Keratinocyte (primary cell): ENCODE measurements at places on chromosomes 7 and 10.

GRCh38 chr7:47571331-47572093, 10.4 kb downstream of the TNS3 start:
- H3K27me3 ChIP-seq, result no peaks in the 10 kb centered on the region
- H3K36me3 ChIP-seq, result no peaks in the 10 kb centered on the region
- H3K4me3 ChIP-seq, result no peak overlapping the region
- no peak overlapping the region for H3K27ac ChIP-seq
- DNase-seq, result peak; percentile 50
- H3K4me1 ChIP-seq, result peaks cover 39% of the 10 kb centered on the region

DNA sequence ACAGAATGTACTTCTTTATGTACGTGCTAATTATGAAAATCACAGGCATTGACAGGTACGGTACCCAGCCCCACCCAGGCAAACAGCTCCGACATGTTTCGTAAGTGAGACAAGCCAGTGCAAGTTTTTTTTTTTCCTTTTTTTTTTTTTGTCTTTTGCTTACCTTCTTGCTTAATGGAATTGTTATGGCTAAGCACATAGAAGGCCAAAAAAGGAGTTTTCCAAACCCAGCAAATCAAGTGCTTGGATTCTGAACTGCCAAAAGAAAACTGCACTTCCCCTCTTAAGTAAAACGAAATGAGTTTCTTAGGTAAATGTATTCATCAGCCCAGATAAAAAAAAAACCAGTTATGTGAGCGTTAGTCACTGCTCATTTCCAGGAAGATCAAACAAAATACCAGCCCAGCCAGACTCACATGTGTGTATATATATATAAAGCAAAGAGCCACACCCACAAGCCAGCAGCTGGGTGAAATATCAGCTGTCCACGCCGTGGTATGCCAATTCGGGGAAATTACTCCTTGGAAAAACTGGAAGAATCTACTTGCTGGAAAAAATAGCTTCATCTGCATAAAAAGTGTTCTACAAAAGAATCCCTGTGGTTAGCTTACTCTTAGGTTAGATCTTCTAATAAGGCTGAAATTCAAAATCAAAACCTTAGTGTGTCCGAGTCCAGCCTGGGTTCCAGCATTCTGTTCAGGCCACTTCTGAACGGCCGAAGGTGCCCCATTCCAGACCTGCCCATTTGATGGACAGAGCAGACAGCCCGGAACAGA, 8.0 kb downstream of the KLF6 start:
- H3K4me3 ChIP-seq, result no peak overlapping the region
- no peaks in the 10 kb centered on the region for H3K27me3 ChIP-seq
- peaks cover 63% of the 10 kb centered on the region for H3K4me1 ChIP-seq

- H3K4me3 ChIP-seq, result no peak overlapping the region
- no peak overlapping the region for H3K27ac ChIP-seq
- no peak for DNase-seq
- no peaks in the 10 kb centered on the region for H3K27me3 ChIP-seq
- no peaks in the 10 kb centered on the region for H3K4me1 ChIP-seq
These were observed 13.5 kb downstream of the ZC3HC1 start for GRCh38 chr7:130037703-130038102.

- no peak overlapping the region for H3K27ac ChIP-seq
- DNase-seq, result no peak
- no peaks in the 10 kb centered on the region for H3K36me3 ChIP-seq
- peaks cover 2% of the 10 kb centered on the region for H3K4me1 ChIP-seq
- H3K27me3 ChIP-seq, result no peaks in the 10 kb centered on the region
- H3K4me3 ChIP-seq, result no peak overlapping the region
These were observed 4.8 kb downstream of the GPR146 start for GRCh38 chr7:1049006-1049741.

DNA sequence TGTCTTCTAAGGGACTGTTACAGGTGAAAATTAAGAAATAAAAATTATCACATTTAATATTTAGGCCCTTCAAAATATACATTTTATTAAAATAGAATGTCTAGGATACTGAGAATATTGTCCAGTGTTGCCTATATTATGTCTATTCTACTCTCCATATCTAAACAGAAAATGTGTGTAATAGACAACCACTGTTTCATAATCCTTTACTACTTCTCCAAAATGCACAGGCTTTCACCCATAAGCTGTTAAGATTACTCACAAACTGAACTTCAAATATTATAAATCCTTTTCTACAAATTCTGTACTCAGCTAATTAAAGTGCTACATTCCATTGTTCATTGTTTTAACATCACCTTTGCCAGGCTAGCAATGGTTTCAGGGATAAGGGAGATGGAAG, 56.7 kb upstream of the TFEC start:
- H3K27me3 ChIP-seq, result no peaks in the 10 kb centered on the region
- H3K4me1 ChIP-seq, result no peaks in the 10 kb centered on the region
- H3K36me3 ChIP-seq, result no peaks in the 10 kb centered on the region
- H3K27ac ChIP-seq, result no peak overlapping the region
- no peak overlapping the region for H3K4me3 ChIP-seq
- no peak for DNase-seq

DNA sequence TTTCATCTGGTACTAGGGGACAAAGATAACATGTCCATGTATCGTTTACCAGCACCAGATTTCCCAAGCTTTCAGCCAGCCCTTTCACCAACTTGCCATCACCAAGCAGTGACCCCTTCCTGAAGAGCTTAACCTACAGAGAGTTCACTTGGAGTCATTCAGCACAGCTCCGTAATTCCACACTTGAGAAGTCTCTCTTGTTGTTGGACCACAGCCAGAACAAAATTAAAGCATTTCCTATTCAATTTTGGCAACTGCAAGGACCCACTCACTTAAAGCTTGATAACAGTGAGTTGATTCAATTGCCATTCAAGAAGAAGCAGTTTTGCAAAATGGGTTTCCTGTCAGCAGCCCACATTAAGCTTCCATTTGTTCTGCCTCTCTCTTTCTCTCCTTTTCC, 88.5 kb upstream of the LRRTM3 start:
- peaks cover 25% of the 10 kb centered on the region for H3K4me1 ChIP-seq
- H3K4me3 ChIP-seq, result no peak overlapping the region
- H3K36me3 ChIP-seq, result no peaks in the 10 kb centered on the region

DNA sequence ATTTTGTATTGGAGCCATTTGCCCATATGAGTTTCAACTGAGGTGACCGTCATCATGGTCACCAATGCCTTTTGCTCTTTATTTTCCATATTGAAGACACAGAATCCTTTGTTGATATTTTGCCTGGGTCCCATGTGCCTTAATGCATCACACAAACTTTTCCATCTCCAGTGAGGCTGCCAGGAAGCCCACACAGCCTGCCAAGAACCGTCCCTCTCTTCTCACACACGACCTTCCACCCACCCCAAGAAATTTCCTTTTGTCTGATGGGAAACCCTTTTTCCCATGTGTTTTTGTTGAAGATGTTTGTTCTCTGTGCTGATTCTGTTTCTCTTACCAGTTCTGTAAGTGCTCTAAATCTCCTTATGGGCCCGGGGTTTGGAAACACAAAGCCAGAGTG, 168.9 kb downstream of the CSTF2T start:
- no peaks in the 10 kb centered on the region for H3K27me3 ChIP-seq
- no peaks in the 10 kb centered on the region for H3K4me1 ChIP-seq
- H3K27ac ChIP-seq, result no peak overlapping the region
- no peak overlapping the region for H3K4me3 ChIP-seq
- DNase-seq, result no peak

DNA sequence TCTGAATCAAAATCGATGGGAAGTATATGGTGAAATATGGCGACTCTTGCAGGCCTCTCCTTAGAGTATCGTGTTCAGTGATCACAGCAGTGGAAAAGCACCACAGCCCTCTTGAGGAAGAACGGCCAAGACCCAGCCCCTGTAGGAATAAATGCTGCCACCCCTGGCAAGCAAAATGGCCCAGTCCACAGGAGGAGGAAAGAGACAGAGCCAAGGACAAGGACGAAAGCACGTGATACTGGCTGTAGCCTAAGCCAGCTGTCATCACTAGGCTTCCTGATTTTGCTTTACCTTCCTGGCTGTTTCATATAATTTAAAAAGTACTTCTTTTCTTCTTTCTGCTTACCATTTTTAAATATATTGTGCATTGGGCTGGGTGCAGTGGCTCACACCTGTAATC, 395.0 kb upstream of the SHH start:
- no peak overlapping the region for H3K4me3 ChIP-seq
- no peak overlapping the region for H3K27ac ChIP-seq

DNA sequence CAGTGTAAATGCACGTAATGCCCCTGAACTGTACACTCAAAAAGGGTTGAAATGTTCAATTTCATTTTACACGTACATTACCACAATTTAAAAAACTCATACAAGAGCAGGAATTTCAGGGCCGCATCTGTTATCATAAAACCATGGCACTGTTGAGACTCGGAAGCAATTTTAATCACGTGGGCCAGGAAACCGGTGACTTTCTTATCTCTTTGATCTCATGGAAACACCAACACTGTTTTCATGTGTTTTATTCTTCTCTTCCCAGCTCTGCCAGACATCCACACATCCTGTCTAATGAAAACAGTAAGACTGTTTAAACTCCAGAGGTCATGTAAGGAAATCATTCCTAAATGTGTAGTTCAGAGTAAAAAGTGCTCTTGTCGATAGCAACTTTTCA, 35.9 kb downstream of the PTPRE start:
- no peak for DNase-seq
- H3K27ac ChIP-seq, result no peak overlapping the region
- H3K4me1 ChIP-seq, result peaks cover 14% of the 10 kb centered on the region
- H3K36me3 ChIP-seq, result no peaks in the 10 kb centered on the region
- no peaks in the 10 kb centered on the region for H3K27me3 ChIP-seq

DNA sequence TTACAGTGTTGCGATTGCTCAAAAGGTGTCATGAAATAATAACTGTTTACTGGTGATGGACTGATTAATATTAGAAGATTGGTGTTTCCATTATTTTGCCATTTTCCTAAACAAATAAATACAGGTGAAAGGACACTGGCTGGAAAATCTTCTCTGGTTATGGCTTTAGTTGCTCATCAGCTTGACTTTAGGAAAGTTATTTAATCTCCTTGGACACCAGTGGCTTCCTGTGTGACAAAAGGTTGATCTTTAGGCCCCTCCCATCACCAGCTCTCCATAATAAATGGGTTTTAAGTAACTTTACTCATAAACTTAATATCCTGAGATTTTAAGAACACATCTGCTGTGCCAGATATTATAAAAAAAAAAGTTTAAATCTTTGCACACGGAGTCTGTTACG, 737 bp downstream of the CABCOCO1 start:
- no peak overlapping the region for H3K4me3 ChIP-seq
- H3K4me1 ChIP-seq, result no peaks in the 10 kb centered on the region
- H3K27ac ChIP-seq, result no peak overlapping the region
- no peaks in the 10 kb centered on the region for H3K36me3 ChIP-seq

DNA sequence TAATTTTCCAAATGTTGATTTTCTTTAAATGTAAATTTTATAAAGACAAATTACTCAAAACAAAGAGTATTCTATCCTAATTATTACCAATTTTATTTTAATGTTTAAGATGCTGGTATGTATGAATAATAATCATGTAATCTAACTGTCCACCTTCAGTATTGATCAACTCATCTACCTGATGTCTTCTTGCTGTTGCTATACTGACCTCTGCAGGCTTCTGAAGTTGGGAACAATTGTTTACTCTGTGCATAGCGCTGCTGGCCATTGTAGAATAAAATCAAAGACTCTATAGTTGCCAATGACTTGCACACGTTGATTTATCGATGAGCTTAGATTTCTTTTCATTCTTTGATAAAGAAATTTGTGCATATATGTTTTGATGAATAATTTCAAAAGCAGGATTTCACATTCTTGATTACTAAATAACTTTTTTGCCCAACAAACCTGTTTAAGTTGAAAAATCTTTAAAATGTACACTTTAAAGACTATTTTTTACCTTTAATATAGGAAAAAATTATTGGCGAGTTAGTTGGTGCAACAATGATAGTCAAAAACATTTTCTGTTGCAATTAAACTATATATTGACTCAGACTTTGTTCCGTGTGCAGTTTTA, 282.3 kb downstream of the TFEC start:
- DNase-seq, result no peak
- no peaks in the 10 kb centered on the region for H3K36me3 ChIP-seq
- H3K4me3 ChIP-seq, result no peak overlapping the region
- no peak overlapping the region for H3K27ac ChIP-seq

GRCh38 chr10:117544004-117544701, 1.6 kb downstream of the EMX2 start:
- DNase-seq, result no peak
- peak overlapping the region; percentile 89 for H3K4me3 ChIP-seq
- peaks cover 4% of the 10 kb centered on the region for H3K4me1 ChIP-seq
- H3K27me3 ChIP-seq, result peaks cover 11% of the 10 kb centered on the region
- H3K36me3 ChIP-seq, result no peaks in the 10 kb centered on the region

DNA sequence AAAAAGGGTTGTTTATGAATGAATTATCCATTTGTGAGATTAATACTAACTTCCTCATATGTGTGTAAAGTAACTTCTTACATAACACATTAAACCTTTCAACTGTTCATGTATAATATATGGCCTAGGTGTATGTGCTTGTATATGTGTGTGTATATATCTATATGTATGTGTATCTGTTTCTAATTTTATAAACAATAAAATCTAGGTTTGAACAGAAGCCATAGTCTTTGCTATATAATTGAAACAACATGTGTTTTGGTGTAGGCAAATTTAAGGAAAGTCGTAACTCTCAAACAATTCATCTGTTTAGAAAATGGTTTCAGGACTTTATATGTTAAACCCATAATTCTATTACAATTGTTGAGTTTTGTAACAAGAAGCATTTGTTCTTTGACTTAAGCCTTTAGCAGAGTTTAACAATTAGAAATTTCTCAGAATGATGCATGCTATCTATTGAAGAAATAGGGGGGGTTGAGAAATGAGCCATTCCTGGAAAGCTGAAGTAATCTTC, 103.3 kb downstream of the BBS9 start:
- no peaks in the 10 kb centered on the region for H3K4me1 ChIP-seq
- no peak overlapping the region for H3K27ac ChIP-seq
- no peak overlapping the region for H3K4me3 ChIP-seq
- H3K27me3 ChIP-seq, result no peaks in the 10 kb centered on the region
- DNase-seq, result no peak

DNA sequence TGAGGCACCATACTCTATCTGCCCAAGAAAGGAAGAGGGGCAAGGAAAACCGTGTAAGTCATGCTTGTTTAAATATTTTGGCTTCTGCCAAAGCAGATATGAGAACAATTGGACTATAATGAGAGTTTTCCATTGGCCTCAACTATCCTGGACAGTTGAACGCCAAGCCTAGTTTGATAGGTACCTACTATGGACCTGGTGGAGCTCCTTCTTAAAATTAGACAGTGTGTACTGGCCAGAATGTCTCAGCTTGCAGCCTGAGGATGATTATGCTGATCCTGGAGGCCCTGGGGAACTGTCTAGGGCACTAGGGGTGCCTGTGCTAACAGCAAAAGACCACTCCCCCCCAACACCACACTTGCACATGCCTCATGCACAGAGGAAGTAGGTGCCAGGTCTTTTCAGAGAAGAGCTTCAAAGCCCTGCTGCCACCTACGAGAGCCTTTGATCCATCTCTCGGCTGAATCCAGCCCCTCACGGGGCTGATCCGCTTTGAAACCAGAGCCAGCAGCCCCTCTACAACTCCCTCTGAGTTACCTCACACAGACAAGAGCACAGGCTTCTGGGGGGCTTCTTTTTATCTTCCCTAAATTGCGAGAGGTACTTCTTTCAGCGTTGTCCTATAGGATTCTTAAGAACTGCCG, 473.8 kb upstream of the GALNT17 start:
- H3K36me3 ChIP-seq, result no peaks in the 10 kb centered on the region
- no peak overlapping the region for H3K4me3 ChIP-seq
- H3K4me1 ChIP-seq, result no peaks in the 10 kb centered on the region
- no peak overlapping the region for H3K27ac ChIP-seq
- DNase-seq, result no peak
- H3K27me3 ChIP-seq, result no peaks in the 10 kb centered on the region

- H3K4me1 ChIP-seq, result peaks cover 5% of the 10 kb centered on the region
- no peak overlapping the region for H3K27ac ChIP-seq
- H3K27me3 ChIP-seq, result no peaks in the 10 kb centered on the region
- H3K4me3 ChIP-seq, result no peak overlapping the region
These were observed 152.2 kb downstream of the CRPPA start for GRCh38 chr7:16268821-16269768.
